ENCODE measurements at places on chromosomes 3 and 15.

- DNase-seq, result no peak
These were observed 263.7 kb upstream of the LMCD1 start for GRCh38 chr3:8237893-8238292.

GRCh38 chr3:136787349-136787748 is 31.6 kb upstream of the SLC35G2 start:
- peak; percentile 37 for DNase-seq

DNA sequence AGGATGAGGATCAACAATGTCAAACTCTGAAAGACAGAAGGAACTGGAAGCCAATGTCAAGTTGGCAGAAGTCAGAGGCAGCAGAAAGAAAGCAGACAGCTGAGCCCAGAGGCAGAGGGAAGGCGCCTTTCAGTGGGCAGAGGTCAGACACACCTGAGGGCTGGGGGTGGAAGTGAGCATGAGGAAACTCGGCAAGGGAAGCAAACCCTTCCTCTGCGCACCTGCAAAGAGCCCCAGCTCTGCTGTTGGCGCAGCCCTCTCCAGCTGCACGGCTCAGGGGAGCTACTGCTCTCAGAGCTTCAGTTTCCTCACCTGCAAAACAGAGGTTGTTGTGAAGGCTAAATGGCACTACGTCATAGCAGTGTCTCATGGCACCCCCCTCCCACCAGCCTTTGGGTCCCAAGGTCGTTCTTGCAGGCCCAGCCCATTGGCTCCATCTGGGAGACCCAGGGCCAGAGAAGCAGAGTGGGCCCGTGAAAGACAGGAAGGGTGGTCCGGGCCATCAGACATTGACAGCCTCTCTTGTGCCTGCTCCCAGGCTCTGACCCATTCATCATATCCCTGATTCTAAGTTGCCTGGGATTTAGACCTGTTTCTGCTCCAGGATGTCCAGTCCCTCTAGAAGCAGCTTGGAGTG is 53.3 kb upstream of the SLC6A11 start:
- DNase-seq, result no peak

DNA sequence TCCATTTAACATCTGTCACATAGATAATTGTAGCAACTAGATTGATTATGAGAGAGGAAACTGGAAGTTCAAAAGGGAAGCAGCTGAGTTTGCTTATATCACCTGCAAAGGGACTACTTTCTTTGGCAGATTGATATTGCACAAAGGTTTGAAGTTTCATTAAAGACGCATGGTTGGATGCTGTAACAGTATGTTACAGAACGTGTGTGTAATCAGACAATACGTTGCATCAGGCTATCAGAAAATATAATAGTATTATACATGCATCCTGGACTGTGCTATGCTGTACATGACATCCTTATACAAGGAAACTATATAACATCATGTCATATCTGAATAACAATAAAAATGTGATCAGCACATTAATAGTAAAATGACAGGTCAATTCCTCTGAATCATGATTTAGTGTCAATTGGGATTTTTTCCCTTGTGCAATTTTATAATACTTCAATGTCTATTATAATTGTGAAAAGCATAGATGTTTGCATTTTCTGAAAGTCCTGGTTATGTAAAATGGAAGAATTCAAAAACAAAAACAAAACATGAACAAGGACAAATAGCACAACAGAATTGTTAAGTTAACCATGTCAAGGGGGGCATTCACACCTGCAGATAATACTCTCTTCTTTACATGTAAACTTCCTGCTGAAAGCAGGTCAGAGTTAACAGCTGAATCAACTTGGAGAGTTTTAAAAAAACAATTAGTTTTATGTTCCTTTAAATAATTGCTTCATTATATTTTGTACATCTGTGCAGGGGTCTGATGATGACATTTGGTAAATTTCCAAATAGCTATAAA is 283.2 kb upstream of the KCNH8 start:
- DNase-seq, result no peak

- no peak for DNase-seq
These were observed 21.0 kb downstream of the ZIC4 start for GRCh38 chr3:147385059-147386012.

GRCh38 chr15:25742041-25742730 is 120.9 kb downstream of the ATP10A start:
- DNase-seq, result no peak

DNA sequence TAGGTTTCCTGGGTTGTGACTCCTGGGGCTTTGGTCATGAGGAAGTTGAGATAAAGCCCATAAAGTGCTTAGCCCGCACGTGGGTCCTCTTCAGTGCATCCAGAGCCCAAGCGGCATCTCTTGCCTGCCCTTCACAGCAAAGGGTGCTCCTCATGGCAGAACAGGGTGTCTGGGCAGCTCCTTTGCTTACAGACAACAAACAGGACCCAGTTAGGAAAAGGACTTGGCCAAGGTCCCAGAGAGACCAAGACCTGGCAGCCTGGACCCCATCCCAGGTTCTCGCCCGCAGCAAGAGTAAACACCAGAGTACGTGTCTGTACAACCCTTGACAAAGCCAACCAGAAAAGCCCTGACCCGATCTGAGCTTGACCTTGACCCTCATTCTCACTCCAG is 27.0 kb downstream of the ALS2CL start:
- no peak for DNase-seq

GRCh38 chr15:74548241-74548640 is 7.2 kb downstream of the ARID3B start:
- no peak for DNase-seq

DNA sequence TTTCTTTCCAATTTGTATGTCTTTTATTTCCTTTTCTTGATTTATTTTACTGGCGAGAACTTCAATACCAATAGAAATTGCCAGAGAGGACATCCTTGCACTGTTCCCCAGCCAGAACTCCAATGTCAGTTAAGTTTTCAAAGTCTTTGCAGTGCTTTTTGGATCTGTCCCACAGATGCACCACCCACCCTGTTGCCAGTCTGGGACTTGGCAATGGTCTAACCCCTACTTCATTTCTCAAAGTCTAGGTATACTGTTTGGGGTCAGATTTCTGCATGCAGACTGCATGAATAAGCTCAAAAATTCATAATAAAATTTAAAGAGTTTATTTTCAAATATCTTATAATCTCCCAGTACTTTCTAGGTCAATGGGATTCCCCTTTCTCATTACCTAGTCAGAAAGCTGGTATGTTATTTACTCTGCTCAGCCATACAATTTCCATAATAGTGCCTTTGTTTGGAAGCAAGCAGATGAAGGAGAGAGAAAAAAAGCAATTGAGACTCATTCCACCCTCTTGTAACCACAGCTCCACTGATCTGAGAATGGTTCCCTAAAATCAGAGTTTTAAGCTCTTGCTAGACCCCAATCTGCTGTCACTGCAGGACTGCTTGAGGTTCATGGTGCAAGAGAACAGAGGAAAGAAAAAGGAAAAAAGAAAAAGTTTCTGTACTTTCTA is 125.9 kb upstream of the PLXND1 start:
- DNase-seq, result no peak

- peak; percentile 2 for DNase-seq
These were observed 23.7 kb upstream of the P4HTM start for GRCh38 chr3:48966367-48966766.

GRCh38 chr3:81472600-81473362 is 288.7 kb downstream of the GBE1 start:
- no peak for DNase-seq

GRCh38 chr3:73624821-73625665 is at the start of gene PDZRN3:
PDZRN3 (minus strand) TSS chr3:73624941.
- DNase-seq, result no peak

DNA sequence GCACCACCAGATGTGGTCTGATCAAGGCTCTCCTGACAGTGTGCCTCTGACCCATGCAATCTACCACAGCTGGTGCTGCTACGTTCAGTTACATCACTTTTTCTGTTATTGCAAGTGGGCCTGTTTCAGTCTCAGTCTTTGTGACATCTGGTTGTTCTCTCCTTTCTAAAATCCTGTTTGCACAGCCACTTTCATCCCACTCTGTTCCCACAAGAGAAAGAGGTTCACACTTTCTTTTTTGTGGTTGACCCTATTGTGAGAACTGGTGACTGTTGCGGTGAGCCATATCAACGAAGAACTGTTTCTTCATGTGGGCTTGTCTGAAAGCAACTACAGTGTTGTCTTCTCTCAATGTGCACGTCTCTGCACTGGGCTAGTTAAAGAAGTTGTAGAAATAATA is 342.8 kb upstream of the ARPP21 start:
- DNase-seq, result no peak

GRCh38 chr3:72549761-72550581 is 298.3 kb downstream of the SHQ1 start:
- no peak for DNase-seq

- DNase-seq, result no peak
These were observed 55.4 kb downstream of the B3GALNT1 start for GRCh38 chr3:161049683-161050248.

- no peak for DNase-seq
These were observed 131.3 kb upstream of the CTDSPL start for GRCh38 chr3:37730383-37730782.

GRCh38 chr3:40511031-40511718 is 5.3 kb downstream of the ZNF620 start:
- no peak for DNase-seq

- DNase-seq, result peak; percentile 89
These were observed 8.8 kb downstream of the RPL39L start for GRCh38 chr3:187130346-187131066.

DNA sequence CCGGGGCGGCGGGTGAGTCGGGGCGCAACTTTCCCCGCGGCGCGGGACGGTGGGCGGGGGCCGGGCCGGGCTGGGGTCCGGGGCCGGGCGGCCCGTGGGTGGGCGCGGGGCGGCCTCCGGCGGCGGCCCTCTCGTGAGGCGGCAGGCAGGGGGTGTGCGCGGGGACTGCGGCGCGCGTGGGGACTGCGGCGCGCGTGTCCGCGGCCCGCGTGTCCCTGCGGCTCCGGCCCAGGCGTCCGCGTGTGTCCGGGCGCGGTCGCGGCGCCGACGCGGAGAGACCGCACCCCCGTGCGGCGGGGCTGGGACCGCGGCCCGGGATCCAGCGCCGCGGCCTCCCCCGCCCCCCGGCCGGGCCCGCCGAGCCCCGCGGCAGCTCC is 349 bp downstream of the PLXNA1 start:
- DNase-seq, result peak; percentile 6

- DNase-seq, result no peak
These were observed 79.4 kb downstream of the SMAD3 start for GRCh38 chr15:67144609-67145311.

DNA sequence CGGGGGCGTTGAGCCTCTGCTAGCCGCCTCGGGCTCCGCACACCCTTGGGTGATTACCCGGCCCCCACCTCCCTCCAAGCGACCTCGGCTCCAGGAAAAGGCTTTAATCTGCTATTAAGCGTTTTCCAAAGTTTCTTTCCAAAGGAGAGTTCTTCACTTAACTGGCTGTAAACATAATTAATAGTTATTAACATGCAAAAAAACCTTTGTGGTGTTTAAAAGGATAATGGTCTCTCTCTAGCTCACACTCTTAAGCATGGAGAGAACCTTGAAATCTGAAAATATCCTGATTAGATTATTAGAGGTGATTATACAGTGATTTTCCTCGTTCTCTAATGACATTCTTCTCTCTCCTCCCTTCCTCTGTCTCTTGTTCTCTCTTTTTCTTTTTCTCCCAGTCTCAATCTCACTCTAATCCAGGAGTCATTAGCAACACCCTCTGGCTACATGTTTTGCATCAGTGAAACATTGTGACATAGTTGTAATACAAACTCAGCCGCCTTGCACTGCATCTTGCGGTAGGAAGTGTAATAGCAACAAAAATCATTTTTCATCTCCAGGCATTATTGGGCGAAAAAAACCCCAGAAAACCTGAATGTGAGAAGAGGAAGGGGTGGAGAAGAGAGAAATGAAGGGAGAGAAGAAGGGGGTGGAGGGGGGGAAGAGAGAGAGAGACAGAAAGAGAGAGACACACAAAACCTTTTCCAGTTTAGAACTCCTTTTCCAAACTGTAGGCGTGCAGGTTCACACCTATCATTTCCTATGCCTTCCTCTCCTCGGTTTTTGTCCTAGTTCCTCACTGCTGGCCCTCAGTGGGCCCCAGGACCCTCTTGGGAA is 24.4 kb downstream of the NR2F2 start:
- no peak for DNase-seq

DNA sequence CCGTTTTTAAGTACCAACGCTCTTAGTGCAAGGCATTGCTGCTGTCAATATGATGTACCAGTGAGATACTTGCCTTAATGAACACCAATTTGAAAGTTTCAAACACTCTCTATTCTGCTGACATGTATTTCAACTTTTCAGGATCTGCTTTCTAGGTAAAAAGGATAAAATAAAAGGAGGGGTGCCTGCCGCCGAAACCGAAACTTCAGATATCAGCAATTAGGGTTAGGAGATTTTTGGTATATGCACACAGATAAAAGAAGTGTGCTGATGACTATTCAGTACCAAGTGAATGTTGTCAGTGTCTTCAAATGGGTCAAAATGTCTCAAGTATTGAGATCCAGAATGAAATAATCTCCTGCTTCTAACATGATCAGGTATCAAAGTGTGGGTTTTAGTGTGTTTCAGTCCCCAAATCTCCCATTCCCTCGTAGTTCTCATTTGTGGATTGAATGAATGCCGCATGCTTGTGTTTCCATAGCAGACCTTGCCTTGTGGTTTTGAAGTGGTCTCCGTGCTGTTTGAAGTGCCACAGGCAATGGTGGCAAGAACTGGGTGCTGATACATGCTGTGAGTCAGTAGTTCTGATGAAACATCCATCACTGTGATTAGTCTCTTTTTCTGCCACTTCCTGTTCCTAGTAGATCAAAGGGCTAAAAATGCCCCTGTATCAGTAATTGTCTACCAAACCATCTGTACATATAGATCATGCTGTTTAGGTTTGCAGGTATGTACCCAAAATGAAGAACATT is 22.5 kb downstream of the CHST14 start:
- peak; percentile 65 for DNase-seq

DNA sequence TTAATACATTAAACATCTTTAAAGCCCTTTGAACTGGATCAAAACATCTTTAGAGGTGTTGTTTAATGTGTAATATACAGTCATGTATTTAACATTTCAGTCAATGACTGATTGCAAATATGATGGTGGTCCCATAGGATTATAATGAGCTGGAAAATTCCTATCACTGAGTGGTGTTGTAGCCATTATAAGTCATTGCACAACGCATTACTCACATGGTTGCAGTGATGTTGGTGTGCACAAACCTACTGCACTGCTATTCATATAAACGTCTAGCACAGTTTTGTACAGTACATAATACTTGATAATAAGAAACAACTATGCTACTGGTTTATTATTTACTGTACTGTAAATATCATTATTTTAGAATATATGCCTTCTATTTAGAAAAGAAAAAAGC is 75.6 kb downstream of the DTWD1 start:
- DNase-seq, result no peak

DNA sequence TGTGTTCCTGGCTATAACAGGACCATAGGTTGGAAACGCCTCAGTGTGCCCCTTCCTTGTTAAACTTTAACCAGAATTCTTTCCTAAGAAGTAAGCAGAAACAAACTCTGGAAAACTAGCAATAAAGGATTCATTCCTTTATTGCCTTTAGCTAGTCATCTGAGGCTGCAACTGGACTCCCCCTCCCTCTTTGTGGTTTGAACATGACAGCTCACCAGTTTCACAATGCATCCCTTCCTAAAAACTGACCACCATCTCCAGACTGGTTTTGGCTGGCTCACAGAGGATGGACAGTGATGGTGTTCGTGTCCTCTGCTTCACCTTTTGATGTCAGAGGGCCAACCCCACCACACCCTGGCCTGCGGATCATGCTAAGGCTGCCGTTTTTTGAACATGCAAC is 27.9 kb upstream of the TGFBR2 start:
- no peak for DNase-seq
